Panc1 (cell line): ENCODE measurements at places on chromosomes 1 and 21. TPM values are rescaled to one million over a fixed set of nuclear protein-coding genes. Genes with fewer than 3 reads are reported as not detected.

KRTAP19-3 gene
- total RNA-seq: not detected

L1TD1 gene
- total RNA-seq: 0.18 TPM

TRIM46 gene
- total RNA-seq: 3.8 TPM

C1orf185 gene
- total RNA-seq: not detected

PAQR7 gene
- 30.9 TPM for total RNA-seq

CCDC17 gene
- 2.2 TPM for total RNA-seq

FTCD gene
- total RNA-seq: 0.21 TPM

KIF2C gene
- 69.4 TPM for total RNA-seq

SLC1A7 gene
- 0.31 TPM for total RNA-seq

PRKAA2 gene
- total RNA-seq: 11.1 TPM
